Stimulated activated CD4-positive, alpha-beta T cell treated with anti-CD3 and anti-CD28 coated beads, Interleukin-15, amount 100 ng/mL, for 24 hours (primary cell): ENCODE measurements at places on chromosomes 6 and 20.
A peak's percentile ranks its signal among the peaks of the same experiment; 100 is the strongest.

GRCh38 chr20:58081846-58082245 is 146.6 kb downstream of the ANKRD60 start:
- no peak for DNase-seq

DNA sequence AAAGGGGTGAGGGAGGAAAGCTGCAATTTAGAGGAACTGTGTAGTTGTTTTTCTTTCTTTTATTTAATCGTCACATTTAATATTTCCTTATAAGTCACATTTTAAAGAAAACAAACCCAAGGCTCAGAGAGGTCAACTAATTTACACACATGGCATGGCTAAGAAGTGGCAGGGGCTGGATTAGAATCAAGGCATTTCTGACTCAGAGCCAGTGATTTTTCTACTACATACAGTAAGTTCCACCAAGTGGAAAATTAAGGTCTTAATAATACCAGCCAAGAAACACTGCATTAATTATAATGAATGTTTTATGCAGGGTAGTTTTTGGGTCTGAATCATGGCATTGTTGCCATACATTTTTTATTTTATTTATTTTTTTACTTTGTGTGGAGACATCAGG is 607.7 kb upstream of the CITED2 start:
- no peak for DNase-seq

- no peak for DNase-seq
Measured at GRCh38 chr6:91328241-91328640, 741.4 kb upstream of the MAP3K7 start.

GRCh38 chr6:28953585-28954258 is 29.9 kb upstream of the TRIM27 start:
- no peak for DNase-seq

DNA sequence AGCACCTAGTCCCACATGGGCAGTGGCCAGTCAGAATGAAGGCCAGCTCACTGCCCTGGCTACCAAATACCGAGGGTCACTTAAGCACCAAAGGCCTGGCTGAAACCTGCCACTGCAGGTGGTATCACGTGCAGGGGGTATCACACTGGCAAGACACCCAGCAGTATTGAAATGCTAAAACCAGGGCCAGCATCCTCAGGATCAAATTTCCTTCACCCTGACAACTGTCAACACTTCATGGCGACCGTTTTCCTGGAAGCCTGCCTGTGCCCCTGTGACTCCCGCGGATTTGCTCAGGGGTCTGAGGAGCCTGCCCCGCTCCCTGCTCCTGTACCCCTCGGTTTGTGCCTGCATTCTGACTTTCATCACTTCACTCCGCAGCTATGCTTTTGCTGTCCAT is 151.1 kb downstream of the TTLL2 start:
- DNase-seq = no peak

DNA sequence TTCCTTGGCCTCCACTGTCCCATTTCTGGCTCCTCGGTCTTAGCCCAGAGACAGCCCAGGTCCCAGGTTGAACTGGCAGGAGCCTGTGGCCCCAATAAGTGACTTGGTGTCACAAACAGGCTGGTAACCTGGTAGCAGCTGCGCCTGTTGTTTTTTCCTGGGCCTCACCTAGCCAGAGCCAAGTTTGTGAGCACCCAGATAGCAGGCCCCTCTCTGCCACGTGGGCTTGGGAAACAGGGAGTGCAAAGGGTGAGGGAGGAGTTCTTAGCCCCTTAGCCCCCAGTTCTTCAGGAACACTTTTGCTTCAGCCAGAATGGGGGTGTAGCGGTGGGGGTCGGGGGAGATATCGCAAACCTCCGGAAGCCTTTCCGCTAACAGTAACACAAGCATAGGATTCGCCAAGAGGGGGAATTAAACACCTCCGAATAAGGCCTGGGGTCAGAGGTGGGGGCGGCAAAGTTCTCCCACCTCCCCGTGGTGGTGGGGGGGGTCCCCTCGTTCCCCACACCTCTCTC is 760 bp downstream of the C6orf132 start:
- no peak for DNase-seq

GRCh38 chr6:41546866-41547798 is 951 bp downstream of the FOXP4 start:
- DNase-seq = peak; percentile 52

- no peak for DNase-seq
Measured at GRCh38 chr6:167005350-167006159, 6.4 kb downstream of the CEP43 start.

DNA sequence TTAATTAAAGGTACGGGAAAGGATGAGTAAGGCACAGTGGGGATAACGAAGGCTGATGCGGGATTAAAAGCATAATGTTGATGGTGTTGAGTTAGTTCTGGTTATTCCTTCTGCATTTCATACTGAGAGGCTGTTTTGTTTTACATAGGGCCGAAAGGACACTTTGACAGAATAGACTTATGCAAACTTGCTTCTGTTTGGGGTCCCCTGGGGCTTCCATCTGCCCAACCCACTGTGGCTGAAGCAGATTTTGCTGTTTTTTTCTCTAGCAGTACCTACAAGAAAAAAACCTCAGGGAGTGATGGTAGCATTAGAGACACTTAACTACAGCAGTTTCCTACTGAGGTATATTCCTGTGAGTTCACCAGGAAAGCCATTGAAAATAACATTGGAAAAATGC is 136.1 kb upstream of the SUPT3H start:
- DNase-seq = no peak

DNA sequence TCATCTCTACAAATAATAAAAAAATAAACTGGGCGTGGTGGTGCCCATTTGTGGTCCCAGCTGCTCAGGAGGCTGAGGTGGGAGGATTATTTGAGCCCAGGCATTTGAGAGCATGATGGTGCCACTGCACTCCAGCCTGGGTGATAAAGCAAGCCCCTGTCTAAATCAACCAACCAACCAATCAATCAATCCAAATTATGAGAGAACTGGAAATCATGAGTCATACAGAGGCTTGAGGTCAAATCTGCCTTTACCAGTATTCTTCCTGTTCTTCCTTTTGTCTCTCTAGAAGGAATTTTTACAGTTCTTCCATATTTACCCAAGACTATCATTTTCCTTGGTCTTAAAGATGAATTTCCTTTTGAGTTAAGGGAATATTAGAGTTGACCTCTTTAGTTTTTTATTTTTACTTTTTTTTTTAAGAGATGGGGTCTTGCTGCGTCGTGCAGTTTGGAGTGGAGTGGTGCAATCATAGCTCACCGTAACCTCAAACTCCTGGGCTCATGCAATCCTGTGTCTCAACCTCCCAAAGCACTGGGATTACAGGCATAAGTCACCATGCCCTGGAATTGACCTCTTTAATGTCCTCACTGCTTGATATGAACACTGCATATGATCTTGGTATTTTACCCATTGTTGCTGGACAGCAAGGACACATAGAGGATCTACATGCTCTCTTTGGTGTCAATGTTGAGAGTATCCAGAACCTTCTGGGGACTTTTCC is 44.1 kb upstream of the TXNDC5 start:
- no peak for DNase-seq

DNA sequence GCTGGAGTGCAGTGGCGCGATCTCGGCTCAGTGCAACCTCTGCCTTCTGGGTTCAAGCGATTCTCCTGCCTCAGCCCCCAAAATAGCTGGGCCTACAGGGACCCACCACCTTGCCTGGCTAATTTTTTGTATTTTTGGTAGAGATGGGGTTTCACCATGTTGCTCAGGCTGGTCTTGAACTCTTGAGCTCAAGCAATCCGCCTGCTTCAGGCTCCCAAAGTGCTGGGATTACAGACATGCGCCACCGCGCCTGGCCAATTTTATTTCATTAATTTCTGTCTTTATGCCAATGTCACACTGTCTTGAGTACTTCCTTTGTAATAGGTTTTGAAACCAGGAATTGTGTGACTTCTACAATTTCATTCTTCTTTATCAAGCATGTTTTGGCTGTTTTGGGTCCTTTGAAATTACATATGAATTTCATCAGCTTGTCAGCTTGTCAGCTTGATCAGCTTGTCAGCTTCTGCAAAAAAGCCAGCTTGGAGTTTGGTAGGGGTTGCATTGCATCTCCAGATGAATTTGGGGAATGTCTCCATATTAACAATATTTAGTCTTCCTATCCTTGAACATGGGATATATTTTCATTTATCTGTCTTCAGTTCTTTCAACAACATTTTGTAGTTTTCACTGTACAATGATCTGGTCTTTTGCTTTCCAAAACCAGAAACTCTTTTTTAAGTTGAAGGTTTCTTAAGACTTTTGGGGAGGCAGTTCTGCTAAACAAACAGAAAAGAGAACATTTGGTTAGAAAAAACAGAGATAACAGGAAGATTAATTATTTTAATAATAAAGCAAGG is 20.8 kb downstream of the ZFAND3 start:
- no peak for DNase-seq
